NCI-H1105 (cell line): ENCODE measurements at places on chromosomes 2 and 18.
A peak's percentile ranks its signal among the peaks of the same experiment; 100 is the strongest.

DNA sequence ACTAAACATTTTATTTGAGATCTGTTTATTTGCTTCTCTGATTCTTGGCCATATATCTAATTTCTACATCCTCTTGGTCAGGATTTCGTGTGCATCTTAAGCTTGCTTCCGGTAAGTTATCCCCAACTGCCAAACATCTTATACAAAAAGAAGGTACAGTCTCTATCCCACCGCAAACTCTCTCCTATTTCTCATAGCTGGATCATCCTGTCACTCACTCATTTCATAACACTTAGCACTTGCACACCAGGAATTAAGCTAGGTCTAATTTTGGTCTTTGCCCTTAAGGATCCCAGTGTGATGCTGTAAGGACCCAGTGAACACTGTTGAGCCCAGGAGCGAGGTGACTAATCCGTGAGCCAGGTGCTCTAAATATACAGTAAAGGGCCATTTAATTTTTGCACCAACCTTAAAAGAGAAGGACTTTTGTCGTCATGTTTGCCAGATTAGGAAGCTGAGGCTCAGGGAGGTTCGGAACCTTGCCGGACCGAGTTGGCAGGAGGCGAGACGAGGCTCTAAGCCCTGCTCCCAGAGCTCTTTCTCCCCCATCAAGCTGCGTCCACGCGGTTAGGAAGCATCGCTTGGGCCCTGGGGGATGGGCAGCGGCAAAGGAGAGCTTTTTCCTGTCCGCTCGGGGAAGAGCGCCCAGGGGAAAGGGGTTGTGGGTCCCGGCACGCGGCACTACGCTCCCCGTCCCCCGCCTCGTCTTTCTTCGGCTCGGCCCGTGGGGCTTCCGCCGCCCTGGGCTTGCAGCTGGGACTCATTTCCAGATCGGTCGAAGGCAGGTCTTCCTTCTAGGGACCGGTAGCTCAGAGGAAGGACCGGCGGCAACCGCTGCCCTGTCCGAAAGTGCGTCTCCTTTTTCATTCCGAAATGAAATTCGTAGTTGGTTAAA lies 4.1 kb upstream of the ITPRIPL1 start:
- no peak for DNase-seq

DNA sequence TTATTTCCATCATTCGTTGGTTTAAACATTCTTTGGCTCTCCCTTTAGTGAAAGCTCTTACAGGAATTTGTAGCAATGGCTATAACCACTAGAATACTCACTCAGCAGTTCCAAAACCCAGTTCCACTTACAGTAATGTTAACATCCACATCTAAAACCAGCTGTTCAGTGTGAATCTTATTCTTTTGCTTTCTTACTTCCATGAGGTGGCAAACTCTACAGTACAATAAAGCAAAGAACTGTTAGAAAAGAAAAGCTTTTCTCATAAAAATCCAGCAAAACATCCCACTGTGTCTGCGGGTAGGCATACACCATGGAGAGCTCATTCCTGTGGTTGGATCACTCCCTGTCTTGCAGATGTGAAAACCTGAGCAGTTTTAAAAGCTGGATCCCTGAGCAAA lies 147.1 kb downstream of the ARHGAP28 start:
- DNase-seq: no peak

GRCh38 chr2:191272064-191272463 lies 26.9 kb downstream of the MYO1B start:
- no peak for DNase-seq

- no peak for DNase-seq
These were observed 10.2 kb upstream of the PCARE start for GRCh38 chr2:29084554-29084953.

DNA sequence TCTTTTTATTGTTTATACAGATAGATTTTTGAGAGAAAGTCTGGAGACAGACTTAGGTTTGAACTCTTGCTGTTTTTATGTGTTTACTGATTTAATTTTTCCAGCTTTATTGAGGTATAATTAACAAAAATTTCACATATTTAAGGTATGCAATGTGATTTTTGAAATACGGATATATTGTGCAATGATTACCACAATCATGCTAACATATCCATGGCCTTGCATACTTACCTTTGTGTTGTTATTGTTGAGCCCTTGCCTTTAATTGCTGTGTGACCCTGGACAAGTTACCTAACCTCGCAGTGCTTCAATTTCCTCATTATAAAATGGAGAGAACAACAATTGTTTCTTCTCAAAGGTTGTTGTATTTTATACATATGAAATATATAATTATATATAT lies 13.9 kb upstream of the RBMS1 start:
- DNase-seq: no peak

DNA sequence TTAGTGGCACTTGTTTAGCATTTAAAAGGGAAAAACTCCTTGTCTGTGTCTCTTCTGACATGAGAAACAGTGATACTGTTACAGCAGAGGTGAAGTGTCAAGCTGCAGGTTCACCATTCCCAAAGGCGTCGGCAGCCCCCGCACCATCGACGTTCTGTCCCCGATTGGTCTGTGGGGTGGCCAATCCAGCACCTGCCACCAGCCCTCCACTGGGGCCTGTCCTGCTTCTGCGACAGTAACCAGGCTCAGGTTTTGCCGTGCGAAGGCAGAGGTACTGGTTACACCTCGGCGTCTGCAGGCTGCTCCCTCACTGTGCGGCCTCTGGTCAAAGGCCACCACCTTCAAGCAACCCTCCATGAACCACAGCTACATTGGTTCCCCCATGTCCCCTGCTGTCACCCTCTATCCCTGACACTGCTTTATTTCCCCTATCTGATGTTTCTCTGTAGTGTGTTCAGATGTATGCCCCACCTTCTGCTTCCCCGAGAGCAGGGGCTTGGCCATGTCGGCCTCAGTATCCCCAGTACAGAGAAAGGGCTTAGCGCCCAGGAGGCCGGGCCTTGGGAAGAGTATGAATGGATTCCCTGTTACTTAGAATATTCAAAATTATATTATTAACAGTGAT lies 8.6 kb upstream of the ESPNL start:
- no peak for DNase-seq

DNA sequence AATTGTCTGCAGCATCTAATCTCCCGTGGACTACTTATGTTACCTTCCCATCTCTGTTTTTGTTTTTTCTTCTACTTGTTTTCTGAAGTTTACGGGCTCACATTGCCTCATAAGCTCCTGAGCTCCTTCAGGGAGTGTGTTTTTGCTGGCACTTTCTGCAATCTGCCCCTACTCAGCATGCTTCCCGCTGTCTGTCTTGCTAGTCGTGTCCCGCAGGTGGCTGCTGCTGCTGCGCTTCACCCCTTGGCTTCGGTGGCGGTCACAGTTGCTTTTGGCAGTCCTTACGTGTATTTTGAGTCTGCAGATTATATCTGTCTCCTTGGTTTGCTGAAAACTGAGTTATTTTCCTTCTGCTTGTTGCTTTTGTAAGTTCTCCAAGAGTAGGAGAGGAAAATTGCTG lies 37.3 kb downstream of the FER1L5 start:
- no peak for DNase-seq

DNA sequence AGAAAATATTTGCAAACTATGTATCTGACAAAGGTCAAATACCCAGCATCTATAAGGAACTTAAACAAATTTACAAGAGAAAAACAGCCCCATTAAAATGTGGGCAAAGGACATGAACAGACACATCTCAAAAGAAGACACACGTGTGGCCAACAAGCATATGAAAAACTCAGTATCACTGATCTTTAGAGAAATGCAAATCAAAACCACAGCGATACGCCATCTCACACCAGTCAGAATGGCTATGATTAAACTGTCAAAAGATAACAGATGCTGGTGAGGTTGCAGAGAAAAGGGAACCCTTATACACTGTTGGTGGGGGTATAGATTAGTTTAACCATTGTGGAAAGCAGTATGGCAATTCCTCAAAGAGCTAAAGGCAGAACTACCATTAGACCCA lies 64.3 kb upstream of the RBMS1 start:
- no peak for DNase-seq

GRCh38 chr2:133097666-133098065 lies 427.7 kb upstream of the LYPD1 start:
- no peak for DNase-seq

GRCh38 chr2:33859811-33860461 lies 260.8 kb upstream of the FAM98A start:
- no peak for DNase-seq

DNA sequence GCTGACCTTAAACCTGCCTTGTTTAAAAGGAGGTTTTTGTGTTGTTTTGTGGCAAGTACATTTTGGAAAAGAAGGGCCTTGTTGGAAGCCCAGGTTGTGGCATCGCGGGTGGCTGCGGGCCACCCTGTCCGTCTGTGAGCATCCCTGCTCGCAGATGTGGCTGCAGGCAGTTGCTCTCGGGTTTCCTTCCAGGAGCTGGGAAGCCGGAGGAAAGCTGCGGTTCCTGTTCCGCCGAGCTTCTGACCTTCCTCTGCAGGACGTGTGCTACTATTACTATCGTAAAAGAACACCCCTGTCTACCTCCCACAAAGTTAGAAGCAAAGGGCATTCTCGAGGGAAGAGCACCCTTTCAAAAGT lies 766 bp downstream of the MFF start:
- DNase-seq: no peak

- peak; percentile 77 for DNase-seq
These were observed at the start of gene KCNIP3 for GRCh38 chr2:95296880-95297487. KCNIP3 (plus strand) TSS chr2:95297347; CDS start chr2:95297439, 92 bp downstream.
